CD4-positive, alpha-beta T cell treated with Interleukin-6 for 4 hours (primary cell): ENCODE measurements at places on chromosomes 6 and 20.

DNA sequence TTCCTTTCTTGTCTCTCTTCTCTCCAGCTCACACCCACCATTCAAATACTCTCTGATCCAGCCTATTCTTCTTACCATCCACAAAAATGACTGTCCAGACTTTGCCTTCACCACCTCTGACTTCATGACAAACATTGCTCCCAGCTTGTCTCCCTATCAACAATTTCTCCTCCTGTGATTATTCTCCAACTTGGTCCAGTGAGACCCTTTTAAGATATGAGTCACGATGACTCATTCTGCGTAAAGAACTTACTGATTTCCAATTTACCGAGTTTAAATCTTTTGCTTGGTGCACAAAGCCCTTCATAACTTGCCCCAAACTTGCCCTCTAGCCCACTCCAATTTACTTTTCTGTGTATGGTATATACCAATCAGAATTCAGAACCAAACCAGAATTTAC, 833.2 kb downstream of the MAFB start:
- DNase-seq: no peak

DNA sequence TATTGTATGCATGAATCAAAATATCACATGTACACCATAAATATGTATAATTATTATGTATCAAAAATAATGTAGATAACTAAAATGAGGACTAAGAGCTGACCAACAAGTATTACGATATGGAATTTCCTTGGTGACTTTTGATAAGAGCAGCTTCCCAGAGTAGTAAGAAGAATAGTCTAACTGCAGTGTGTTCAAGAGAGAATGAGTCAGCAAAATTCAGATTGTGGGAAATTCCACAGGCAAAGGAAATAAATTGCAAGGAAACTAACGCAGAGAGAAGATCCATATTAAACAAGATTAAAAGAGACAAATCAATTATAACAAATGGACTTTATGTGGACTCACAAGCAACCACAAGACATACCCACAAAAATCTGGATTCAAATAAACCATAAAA, 26.4 kb downstream of the FRK start:
- no peak for DNase-seq

DNA sequence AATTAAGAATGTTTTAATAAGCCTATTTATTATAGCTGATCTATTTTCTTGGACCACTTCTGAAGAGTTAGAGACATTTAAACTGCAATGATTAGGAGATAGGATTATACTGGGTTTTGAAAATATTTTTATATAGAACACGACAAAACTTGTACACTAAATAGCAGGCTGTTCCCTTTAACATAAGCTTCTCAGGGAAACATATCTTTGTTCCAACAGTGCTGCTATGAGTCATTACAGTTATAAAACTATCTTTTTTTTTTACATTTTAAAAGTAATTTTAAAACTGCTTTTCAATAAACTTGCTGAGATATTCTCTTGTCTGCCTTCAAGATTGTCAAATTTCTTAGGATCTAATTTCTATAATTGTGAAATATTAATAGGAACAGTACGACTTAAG, 389.1 kb downstream of the ARHGAP18 start:
- no peak for DNase-seq

GRCh38 chr20:52820641-52821292, 151.4 kb upstream of the TSHZ2 start:
- DNase-seq: no peak

DNA sequence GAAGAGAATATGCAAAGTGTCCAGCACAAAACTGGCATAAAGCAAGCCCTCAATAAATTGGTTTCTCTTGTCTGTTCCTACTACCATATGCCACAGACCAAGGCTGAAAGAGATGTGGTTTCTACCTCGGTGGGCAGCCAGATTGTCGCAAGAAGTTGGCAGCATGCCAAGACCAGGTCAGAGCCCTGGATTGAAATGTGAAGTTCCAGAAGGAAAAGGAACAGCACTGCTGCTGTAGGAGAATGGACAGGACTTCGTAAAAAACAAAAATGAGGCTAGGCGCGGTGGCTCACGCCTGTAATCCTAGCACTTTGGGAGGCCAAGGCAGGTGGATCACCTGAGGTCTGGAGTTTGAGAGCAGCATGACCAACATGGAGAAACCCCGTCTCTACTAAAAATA, 22.1 kb downstream of the MRPL14 start:
- DNase-seq: no peak

- no peak for DNase-seq
These were observed 120.3 kb upstream of the MOCS1 start for GRCh38 chr6:40054602-40055001.

DNA sequence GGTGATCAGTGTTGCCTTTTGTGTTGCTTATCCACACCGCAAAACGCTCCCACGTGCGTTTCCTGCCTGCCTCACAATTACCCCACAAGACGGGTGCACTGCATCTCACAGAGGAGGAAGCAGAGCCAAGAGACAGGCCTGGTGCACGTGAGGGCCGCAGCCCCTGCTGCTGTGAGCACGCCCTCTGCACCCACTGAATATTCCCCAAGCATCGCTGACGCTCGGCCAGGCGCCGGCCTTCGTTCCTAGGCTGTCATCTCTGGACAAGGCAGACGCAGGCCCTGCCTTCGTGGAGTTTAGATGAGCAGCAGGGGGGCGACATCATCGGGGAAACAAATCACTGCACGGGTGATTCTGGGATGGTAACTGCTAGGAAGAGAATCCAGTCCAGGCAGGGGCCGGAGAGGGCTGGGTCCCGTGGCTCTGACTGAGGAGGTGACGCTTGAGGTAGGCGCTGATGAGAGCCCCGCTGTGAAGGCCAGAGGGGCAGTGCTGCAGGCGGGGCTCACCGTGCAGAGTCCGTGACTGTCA, 162.4 kb upstream of the QKI start:
- DNase-seq: no peak

- no peak for DNase-seq
These were observed 32.4 kb downstream of the WRNIP1 start for GRCh38 chr6:2797564-2798031.
